Coronary artery (tissue), 2 donors: ENCODE measurements at places on chromosomes 11 and 22.

DNA sequence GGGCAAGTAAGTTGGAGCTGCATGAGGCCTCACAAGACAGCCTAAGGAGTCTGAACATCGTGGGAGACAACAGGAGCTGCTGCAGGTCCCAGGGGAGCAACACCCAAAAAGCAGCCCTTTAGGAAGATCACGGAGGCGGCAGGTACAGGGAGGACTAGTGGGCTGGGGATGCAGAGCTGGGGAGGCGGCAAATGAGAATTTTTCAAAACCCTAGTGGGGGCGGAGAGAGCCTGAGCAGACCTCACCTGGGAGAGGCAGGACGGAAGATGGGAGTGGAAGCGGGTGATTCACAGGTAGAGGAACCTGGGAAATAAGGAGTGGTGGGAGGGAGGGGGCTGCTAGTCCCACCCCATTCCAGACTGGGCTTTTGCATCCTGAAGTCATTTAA lies 42.1 kb downstream of the DKK3 start:
- DNase-seq: no peak

- DNase-seq: no peak
Observed at GRCh38 chr22:31540966-31541365, 44.6 kb downstream of the SFI1 start.

GRCh38 chr11:113532697-113533424 lies 57.7 kb upstream of the DRD2 start:
- no peak for DNase-seq

- DNase-seq: peak; percentile 78
Observed at GRCh38 chr11:65538915-65539743, 14.2 kb downstream of the SCYL1 start.

DNA sequence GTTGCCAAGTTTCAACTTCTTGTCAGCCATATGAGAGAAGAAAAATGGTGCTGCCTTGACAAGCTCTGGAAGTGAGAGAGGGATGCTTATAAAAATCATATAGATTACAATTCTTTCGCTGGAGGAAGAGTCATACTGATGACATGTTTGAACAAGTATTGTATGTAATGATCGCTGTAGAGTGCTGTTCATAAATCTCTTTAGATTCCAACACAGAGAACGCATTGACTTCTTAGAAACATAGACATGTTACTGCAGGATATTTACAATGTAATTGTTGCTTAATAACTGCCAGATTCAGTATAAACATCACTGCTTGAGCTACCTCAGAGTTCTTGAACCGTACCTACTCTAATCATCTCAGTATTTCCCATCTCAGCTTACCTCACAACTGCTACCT lies 571.6 kb downstream of the LUZP2 start:
- no peak for DNase-seq

GRCh38 chr11:19728436-19728835 lies 15.8 kb downstream of the NAV2 start:
- DNase-seq: no peak

DNA sequence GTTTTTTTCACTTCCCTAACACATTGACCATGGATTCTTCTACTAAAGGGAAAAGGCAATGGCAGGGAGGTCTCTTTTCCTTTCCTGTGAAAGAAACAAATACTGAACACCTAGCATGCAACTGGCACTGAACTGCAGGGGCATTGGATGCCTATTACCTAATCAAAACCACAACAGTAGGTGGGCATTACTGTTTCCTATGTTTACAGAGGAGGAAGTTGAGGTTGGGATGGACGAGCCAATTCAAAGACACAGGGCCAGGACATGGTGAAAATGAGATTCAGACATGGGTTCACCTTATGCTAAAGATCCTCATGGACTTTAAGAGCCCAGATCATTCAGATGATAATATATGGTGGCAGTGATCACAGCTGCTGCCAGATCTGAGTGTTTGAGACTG lies 407.0 kb downstream of the MIAT start:
- no peak for DNase-seq

DNA sequence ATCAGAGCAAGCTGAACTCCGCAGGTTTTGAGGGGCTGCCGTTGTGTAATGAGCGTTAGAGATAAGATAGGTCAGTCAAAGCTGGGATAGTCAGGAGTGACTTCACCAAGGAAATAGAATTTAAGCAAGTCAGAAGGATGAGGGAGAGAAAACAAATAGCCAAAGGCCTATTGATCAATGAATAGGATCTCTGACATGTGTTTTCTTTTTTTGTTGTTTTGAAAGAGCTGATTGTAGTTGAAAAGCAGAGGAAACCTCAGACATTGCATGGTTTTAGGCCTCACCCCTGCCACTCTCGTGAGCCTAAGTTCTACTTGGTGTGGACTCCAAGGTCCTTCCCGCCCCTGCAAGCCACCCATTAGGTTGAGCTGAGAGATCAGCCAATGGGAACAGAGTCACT lies 3.2 kb downstream of the EIF3L start:
- DNase-seq: no peak

- no peak for DNase-seq
Observed at GRCh38 chr22:41612603-41613306, 8.1 kb downstream of the DESI1 start.

DNA sequence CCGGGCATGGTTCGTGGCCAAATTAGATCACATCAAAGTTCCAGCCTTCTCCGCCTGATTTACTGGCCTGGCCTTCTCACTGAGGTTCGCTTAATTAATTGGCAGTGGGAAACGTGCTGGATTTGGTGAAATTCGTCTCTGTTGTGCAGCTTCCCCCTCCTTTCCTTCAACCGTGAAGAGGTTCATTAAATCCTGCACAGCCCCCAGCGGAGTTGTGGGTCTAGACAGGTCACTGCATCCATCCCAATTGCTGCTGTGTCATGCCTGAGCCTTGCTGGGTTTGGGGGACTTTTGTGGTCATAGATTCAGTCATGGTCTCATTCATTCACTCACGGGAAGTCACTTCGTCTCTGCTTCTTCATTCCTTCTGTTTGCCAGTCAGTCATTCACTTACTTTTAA lies 90.0 kb downstream of the INSC start:
- DNase-seq: no peak

DNA sequence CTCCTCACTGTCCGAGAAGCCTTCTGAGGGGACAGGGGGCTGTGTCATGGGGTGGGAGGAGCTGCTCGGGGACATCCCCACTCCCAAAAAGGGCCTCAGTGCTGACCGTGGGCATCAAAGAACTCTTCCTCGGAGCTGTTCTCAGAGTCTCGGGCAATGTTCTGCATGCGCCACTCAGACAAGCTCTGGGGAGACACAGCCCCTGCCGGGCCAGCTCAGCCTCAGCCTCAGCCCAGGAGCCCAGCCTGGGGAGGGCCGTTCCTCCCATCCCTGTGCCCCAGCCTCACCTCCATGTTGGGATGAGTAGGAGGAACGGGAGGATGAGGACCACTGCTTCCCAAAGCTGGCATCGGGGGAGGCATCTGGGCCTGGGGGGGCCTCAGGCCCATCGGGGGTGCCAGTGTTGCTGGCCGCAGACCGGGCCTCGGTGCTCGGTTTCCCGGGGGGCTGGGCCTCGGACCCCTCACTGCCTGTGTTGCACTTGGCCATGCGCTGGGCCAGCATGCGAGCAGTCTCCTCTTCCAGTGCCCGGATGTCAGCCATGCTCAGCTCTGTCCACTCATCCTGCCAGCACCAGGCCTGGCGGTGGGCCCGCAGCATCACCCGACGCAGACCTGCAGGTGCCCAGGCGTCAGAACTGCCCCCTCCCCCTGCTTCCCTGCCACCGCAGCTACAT lies 5.2 kb downstream of the PITPNM1 start:
- DNase-seq: no peak

GRCh38 chr11:102561636-102562035 lies 31.1 kb upstream of the MMP7 start:
- no peak for DNase-seq

- DNase-seq: no peak
Observed at GRCh38 chr22:44954149-44954548, 55.7 kb downstream of the PHF21B start.

DNA sequence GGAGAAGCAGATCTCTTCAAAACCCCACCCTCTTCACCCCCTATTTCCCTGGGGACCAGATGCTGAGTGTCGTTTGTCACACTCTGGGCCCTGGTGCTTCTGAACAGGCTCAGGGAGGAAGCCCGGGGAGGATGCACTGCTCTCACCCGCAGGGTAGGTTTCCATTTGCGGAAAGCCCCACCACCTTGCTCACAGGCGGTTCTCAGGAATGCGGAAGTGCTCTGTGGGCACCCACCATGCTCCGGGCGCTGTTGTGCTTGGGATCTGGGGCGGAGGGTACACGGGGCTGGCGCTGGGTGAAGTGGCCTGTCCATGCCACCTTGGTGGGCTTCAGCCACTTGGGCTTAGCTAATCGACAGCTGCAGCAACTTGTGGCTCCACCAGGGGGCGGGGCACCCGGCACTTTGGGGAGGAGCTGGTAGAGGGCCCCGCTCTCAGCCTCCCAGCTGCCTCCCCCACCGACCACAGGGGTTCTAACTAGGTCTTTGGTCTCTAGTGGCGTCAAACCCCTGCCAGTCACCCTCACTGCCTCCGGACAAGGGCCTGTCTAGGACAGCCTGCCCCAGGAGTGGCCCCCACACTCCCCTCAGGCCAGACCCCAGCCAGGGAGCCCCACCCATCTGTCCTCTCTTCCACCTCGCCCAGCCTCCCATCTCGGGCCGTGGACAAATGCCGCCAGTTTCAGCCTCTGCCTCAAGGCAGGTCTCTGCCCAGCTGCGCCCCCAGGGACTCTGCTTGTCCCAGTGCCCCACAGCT lies 7.4 kb downstream of the NDUFV1 start:
- DNase-seq: peak; percentile 77

DNA sequence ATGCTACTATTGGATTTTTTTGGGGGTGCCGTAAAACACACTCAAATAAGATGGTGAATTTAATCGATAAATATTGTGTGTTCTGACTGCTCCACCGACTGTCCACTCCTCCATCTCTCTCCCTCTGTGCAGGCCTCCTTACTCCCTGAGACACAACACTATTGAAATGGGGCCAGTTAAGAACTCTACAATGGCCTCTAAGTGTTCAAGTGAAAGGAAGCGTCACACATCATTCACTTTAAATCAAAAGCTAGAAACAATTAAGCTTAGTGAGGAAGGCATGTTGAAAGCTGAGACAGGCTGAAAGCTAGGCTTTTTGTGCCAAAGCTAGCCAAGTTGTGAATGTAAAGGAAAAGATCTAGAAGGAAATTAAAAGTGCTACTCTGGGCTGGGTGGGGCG lies 156.7 kb downstream of the CTTN start:
- no peak for DNase-seq

DNA sequence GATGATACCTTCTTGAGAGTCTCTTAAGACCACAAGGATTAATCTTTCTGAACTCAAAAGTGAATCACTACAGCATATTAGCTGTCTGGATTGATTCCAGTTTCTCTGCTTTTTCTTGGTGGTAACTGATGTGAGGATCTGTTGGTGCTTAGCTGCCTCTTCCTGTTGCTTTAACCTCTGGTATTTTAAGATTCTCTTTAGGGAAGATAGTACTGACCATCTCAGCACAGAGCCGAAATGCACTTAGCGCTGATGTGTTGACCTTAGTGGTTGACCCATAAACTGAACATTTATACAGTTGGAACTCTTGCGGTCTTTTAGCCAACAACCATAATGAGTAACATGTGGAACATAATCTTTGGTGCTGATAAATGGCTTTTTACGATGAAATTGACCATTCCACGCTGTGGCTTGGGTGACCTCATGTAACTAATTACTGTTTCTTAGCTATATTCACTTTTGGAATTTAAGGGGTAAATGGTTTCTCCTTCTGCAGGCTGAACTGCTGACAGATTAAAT lies 33.7 kb downstream of the APLP2 start:
- DNase-seq: no peak

DNA sequence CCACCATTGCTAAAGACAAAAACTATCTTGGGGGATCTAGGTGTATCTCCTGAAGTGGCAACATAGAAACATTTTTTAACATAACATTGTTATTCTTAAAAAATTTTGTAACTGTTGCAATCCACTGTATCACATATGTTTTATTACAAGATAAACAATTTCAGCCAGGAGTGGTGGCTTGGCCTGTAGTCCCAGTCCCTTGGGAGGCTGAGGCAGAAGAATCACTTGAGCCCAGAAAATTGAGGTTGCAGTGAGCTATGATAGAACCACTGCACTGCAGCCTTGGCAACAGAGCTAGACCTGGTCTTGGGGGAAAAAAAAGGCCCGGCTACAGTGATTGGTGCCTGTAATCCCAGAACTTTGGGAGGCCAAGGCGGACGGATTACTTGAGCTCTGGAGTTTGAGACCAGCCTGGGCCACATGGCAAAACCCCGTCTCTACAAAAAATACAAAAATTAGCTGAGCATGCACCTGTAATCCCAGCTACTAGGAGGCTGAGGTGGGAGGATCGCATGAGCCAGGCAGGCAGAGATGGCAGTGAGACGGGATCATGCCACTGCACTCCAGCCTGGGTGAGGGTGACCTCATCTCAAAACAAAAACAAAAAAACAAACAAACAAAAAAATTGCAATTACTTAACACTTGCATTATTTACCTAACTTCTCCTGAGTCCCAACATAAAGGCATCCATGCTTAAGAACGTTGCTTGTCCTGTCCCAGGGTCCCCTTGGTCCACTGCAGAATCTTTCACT lies 1.5 kb upstream of the DEPDC5 start:
- DNase-seq: no peak

DNA sequence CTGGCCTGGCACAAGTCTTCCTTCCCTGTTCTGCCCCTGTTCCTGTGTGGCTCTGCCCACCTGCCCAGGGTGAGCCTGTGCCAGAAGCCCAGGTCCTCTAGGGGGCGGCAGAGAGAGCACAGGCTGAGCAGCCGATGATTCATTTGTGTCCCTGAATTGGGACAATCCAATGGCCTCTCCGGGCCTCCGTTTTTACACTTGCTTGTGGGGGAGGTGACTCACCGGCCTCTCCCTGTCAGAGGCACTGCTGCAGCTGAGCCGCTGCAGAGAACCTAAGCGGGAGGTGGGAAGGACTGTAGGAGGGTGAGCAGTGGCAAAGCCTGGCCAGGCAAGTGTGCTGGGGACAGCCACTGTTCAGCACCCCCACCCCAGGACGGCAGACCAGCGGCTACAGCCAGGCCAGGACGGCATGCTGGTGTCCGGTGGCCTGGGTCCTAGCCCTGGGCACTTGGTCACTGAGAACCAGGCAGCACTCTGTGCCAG lies 65.2 kb upstream of the LMO1 start:
- no peak for DNase-seq

- no peak for DNase-seq
Observed at GRCh38 chr11:128174465-128175291, 412.7 kb downstream of the ETS1 start.

- DNase-seq: no peak
Observed at GRCh38 chr11:88414385-88414861, 76.9 kb upstream of the CTSC start.

- no peak for DNase-seq
Observed at GRCh38 chr11:95975343-95975742, 51.4 kb upstream of the MTMR2 start.

DNA sequence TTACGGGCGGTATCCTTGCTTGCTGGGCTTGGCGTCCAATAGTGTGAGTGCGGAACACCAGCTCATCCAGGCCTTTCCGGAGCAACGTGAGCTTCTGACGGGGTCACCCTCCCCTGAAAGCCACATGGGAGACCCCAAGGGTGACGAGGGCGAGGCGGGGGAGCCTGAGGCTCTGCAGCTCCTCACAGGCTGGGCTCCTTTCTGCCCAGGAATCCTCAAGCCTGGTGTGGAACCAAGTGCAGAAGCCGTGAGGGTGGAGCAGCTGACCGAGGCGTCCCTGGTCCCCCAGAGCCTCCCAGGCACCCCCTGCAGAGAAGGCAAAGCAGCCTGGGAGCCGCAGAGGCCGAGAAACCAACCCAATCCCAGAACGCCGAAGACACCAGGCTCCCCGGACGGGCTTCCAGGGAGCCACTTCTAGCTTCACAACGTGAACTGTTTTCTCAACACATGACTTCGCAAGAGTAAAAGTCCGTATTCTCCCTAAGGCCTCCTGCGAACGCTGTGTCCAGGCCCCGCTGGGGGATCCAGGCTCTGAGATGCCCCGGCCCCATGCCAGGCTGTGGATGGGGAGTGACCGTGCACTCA lies 530.3 kb downstream of the BRD1 start:
- DNase-seq: no peak
